NCI-H69 (cell line): ENCODE measurements at places on chromosomes 2 and 18.

DNA sequence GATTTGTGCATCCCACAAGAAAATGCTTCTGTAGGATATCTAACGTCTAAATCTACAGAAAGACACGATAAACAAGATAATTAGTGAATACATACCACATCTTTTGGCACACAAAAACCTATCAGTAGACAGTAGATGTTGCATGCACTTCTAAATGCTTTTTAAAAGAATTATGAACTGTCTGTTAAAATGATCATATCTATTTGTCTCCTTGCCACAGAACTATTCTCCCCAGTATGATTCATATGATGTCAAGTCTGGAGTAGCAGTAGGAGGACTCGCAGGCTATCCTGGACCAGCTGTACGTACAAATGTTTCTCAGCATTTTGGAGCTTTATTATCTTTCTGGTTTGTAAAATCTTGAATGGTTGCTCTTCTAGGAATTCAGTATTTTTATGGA, 12.7 kb downstream of the COL3A1 start:
- no peak for DNase-seq

GRCh38 chr2:228015741-228016140, 144.3 kb downstream of the DAW1 start:
- DNase-seq: no peak

GRCh38 chr18:75216212-75216910, 5.8 kb downstream of the TSHZ1 start:
- DNase-seq: peak; percentile 68

DNA sequence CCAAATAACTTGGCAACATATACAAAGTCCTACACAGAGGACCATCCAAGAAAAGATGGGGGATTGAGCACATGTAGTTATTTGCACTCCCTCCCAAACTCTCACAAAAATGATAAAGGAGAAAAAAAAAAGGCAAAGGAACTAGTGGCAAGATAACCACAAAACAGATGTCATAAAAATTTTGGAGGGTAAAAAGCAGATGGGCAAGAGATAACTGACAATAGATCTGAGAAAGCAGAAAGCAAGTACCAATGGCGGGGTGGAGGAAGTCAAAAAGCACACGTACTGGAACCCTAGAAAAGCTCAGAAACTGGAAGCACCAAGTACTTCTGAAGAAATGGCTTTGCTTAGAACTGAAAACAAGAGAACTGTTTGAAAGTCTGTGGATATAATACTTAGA, 82.0 kb downstream of the WDPCP start:
- DNase-seq: no peak

DNA sequence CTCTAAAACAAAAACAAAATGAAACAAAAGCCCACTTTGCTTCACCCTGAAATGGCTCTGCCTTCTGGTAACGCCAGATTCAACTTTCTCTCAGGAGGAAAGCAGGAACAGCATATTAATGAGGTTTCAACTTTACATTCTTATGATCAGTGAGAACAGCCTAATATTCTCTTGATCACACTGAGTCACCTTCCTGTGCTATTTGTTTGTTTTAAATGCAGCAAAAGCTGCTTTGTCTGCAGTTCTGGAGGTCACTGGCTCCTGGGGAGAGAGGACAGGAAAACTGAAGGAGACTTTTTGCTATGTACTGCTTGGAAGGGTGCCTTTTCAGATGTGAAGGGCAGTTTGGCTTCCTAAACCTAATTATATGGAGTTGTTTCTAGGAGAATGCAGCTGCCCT, 48.1 kb downstream of the MAIP1 start:
- DNase-seq: no peak

DNA sequence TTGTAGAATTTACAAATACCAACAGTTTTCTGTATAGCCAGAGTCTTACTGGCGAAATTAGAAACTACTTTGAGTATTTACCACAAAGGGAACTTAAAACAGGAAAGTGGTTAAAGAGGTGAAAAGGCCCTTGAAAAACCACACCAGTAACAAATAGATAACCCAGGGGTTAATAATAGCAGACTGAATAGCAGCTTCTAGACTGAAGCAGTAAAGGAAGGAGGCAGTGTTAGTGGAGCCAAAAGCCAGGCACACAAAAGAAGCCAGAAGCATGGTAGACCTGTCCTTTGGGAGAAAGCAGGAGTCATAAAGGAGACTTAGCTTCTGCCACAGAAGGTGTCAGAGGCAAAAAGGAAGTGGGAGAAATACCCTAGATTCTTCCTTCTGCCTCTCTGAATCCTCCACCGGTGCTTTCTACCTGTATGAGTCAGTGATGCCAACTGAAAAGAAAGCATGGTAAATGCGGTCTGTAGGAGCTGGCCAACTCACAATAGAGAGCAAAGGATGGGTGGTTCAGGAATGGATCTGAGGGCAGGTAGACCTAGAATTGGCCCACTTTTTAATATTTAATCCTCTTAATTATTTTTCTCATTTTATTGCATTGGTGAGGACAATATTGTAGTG, 97.3 kb downstream of the ARL6IP6 start:
- DNase-seq: no peak

- no peak for DNase-seq
These were observed 171.3 kb downstream of the TMEM18 start for GRCh38 chr2:505941-506340.

DNA sequence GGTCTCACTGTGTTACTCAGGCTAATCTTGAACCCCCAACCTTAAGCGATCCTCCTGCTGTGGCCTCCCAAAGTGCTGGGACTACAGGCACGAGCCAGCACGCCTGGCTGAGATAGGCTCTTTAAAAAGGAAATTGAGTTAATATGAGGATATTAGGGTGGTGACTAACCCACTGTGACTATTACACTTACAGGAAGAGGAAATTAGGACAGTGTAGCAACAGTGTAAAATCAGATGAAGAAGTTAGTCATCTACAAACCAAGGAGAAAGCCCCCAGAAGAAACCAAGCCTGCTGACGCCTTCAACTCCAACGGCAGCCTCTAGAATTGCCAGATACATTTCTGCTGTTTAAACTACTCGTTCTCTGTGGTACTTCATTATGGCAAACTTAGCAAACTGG, 711.9 kb downstream of the SUCLG1 start:
- no peak for DNase-seq

- DNase-seq: no peak
These were observed 16.9 kb downstream of the PMAIP1 start for GRCh38 chr18:59916746-59917145.

DNA sequence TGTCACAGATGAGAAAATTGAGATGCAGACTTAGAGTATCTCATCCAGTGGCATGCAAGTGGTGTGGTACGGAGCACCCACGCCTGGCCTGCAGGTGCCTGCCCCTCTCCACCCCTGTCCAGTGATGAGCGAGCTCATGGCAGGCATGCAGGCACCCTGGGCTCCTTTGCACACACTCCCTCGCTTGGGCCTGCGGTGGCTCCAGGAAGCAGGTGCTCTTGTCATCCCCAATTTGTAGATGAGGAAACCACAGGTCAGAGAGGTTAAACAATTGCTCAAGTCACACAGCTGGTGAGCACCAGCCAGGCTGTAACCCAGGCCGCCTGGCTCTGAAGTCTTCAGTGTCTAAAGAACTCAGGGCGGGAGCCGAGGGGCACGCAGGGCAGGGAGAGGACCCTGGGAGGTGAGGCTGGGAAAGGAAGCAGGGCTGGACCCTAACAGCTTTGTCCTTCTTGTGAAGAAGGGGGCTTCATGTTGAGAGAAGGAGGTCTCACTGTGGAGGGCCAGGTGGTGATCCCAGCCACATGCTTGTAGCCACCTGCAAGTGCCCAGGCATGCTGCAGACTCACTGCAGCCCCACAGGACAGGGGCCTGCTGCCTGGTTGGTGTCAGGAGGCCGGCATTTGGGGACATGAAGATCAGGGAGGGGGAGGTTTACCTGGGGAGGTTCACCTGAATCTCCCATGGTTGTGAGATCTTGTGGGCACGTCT, 166.2 kb downstream of the SH3RF3 start:
- DNase-seq: no peak

- peak; percentile 82 for DNase-seq
These were observed 796 bp upstream of the DYSF start for GRCh38 chr2:71452565-71452964.

DNA sequence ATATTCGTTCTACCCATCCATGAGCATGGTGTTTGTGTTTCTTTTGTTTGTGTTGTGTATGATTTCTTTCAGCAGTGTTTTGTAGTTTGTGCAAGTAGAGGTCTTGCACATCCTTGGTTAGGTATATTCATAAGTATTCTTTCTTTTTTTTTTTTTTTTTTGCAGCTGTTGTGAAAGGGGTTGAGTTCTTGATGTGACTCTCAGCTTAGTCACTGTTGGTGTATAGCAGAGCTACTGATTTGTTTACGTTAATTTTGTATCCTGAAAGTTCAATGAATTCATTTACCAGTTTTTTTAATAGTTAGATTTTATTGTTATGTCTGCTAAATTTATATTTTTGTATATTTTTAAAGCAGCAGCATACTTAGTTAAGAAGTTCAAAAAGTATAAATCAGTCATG, 834.4 kb upstream of the NRXN1 start:
- no peak for DNase-seq

DNA sequence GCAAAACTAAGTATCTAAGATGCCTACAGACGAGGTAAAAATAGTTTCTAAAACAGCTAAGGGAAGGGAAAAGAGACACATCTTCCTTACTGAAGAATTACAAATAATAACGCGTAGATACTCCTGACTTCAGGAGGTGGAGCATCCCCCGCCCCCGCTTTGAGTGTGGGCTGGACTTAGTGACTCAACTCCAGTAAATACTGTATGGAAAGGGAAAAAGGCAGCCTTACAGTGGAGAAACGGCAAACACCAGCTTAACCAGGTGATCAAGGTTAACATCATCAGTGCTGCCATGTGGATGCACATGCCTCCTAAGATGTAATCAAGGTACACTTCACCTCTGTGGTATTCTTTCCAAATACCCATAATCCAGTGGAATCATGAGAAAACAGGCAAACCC, 47.9 kb downstream of the HADHB start:
- DNase-seq: no peak

DNA sequence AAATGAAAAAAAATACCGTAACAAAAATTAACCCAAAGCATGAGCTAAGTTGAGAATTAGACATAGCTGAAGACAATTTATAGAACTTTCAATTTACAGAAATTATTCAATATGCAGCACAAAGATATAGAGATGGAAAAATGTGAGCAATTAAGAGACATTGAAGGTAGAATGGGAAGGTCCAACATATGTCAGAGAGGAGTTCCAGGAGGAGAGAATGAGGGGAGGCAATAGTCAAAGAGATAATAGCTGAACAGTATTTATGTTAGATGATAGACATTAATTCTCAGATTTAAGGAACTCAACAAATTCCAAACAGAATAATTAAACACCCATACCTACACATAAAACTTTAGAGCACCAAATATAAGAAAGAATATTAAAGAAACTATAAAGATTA, 103.0 kb upstream of the MSTN start:
- no peak for DNase-seq

DNA sequence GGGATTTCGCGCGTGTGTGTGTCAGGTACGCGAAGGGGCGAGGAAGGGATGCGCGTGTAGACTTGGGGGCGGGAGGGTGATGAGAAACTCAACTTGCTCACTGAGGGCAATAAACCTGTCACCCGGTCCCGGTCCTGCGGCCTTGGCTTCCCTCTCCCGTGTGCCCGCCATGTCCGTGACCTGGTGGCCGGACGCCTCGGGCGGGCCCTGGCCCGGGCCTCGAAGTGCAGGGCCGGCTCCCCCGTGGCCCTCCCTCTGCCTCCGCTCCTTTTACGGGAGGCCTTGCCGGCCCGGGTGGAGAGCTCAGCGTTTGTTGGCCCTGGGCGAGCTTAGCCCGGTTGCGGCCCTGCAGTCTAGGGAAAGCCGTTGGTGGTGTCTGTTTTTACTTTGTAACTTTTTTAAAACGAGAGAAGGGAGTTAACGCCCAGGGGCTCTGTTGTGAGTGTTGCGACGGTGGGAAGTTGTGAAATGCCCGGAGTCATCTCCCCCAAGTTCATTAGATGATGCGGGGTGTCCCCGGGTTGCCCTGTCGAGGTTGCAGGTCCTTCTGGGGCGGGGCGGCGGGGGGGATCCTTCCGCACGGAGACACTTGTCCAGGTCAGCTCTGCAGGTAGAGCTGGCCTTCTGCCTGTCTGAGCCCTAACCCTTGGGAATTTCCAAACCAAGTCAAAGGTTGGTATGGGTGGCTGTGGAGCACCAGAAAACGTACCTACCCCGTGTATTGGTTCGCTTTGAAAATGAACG, 883 bp downstream of the SMCHD1 start:
- peak; percentile 73 for DNase-seq

- peak; percentile 72 for DNase-seq
These were observed 34.5 kb downstream of the RAB31 start for GRCh38 chr18:9742524-9743131.

- no peak for DNase-seq
These were observed 63.9 kb downstream of the ZEB2 start for GRCh38 chr2:144455987-144456386.

GRCh38 chr2:10556271-10557140, 108.4 kb upstream of the ODC1 start:
- DNase-seq: no peak

DNA sequence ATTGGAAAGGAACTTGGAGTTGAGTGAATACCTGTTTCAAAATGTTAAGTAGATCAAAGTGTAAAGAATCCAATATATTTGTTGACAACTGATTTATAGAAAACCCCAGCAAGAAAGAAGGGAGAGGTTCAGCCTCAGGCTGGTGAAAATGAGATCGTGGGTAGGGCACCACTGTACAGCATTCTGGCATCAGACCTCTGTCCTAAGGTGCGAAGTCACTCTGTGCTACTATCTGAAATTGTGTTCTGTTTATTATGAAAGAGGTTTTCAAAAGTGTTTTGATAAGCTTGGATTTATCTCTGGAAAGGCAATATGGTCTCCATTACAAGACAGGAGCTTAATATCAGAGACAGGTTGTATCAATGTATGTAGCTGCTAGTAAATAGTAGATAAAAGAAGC, 80.5 kb upstream of the MAP4K3 start:
- no peak for DNase-seq

DNA sequence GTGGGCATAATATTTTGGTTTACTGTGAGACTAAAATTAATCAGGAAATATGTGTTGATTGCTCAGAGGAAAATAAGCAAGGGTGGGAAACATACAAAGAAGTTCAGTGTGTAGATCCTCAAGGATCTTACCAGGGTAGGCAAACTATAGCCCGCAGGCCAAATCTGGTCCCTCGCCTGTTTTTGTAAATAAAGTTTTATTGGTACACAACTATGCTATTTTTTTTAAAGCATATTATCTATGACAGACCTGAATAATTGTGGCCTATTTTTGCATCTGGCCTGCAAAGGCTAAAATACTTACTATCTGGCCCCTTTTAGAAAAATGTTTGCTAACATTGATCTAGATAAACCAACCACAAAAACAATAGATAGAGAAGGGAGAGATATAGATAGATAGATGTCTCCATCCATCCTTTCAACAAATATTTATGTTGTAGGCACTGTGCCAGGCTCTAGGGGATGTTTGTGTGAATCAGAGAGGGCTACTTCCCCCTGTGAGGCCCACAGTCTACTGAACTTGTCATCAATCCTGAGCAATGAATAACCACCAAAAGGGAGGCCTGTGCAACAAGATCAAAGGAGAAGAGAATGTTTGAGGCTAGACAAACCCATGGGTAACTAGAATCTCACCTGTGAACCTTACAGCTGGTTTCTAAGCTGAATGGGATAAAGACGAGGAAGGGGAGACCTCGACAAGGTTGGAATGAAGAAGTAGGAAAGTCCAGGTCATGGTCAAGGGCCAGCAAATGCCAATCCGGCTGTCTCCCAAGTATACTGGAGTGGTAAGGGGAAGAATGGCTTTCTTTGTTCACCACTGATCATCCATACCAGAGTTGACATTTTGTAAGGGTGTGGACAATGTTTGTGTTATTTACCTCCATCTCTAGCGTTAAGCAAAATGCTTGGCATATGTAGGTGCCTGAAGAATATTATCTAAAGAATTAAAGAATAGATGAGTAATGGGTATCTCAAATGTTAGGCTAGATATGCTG, 23.6 kb downstream of the ALPK2 start:
- no peak for DNase-seq

GRCh38 chr2:16680781-16681180, 15.1 kb upstream of the CYRIA start:
- no peak for DNase-seq
